Activated T-cell treated with anti-CD3 and anti-CD28 coated beads, Interleukin-2, amount 50 U/mL, for 48 hours (primary cell): ENCODE measurements at places on chromosomes 7 and 10.

GRCh38 chr10:102024799-102025198, 31.2 kb downstream of the ARMH3 start:
- DNase-seq: no peak

DNA sequence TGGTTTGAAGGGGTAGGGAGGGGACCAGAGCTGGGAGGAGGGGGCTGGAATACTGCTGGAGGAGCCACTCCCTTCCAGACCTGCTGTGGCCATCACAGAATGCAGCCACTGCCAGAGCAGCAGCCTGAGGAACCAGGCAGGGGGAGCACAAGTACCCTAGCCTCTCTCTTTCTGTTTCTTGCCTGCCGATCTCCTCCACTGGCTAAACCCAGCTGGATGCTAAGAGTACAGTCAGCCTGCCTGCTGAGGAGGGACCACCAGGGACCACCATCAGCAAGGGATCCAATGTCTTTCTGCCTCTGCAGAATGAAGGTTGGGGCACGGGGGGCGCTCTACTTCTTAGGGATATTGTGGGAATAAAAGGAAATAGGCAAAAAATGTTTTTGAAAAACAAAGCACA, 4.7 kb downstream of the BLVRA start:
- peak; percentile 6 for DNase-seq

GRCh38 chr7:17009007-17009719, 127.4 kb upstream of the AGR3 start:
- no peak for DNase-seq

DNA sequence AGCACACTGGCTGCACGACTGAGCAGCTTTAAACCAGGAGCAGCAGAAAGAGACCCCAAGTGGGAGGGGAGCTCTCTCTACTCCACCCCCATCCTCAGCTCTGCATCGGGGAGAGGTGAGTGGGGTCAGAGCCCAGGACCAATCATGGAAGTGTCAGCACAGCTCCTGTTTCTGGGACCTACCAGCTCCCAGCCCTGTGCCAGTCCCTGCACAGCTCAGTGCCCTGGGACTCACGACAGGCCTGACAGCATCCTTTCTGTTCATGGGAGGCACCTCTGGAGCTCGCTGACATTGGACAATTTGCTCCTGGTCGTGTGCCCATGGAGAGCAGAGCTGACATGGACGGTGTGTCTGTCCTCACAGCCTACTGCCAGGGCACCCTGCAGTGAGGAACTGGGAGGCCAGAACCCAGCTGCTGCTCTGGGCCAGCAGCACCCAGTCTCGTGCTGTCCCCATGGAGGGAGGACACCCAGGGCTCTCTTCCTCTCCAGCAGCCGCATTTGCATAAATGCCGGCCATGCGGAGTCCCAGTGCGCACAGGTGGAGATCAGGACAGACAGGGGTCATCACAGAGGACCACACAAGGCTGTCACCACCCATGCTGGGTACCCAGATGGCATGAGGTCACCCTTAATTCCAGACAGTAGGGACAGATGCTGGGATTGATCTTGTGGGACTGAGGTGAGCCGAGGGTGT, 45.9 kb upstream of the MSMB start:
- no peak for DNase-seq

DNA sequence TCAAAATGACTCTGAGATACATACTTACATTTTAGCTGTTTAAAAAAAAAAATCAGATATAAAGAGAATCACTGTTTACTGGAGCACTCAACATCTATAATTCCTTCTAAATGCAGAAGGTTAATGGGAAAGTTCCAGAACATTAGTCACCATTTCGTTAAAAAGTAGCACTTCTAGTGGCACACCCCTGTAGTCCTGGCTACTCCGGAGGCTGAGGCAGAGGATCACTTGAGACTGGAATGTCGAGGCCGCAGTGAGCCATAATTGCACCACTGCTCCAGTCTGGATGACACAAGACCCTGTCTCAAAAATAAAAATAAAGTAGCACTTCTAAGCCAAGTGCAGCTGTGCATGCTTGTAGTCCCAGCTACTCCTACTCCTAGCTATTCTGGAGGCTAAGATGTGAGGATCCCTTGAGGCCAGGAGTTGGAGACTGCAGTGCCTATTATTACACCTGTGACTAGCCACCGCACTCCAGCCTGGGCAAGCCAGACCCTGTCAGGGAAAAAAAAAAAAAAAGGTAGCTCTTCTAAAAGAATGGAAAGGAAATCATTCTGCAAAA, 2.2 kb downstream of the FGFBP3 start:
- no peak for DNase-seq

DNA sequence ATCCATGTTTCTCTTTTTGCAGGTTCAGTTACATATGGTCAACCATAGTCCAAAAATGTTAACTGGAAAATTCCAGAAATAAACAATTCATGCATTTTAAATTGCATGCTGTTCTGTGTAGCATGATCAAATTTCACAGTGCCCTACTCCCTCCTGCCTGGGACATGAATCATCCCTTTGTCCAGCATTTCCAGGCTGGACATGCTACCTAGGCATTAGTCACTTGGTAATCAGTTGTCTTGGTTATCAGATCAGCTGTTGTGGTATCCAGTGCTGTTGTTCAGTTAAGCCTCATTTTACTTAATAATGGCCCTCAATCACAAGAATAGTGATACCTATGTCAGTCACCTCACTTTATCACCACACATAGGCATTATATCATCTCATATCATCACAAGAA, 7.3 kb upstream of the PNLIP start:
- DNase-seq: no peak

GRCh38 chr10:8584666-8585065, 530.2 kb downstream of the GATA3 start:
- DNase-seq: no peak

GRCh38 chr7:135901585-135902540, 75.3 kb downstream of the MTPN start:
- no peak for DNase-seq

- no peak for DNase-seq
Observed at GRCh38 chr10:102868911-102869257, 386 bp upstream of the AS3MT start.

DNA sequence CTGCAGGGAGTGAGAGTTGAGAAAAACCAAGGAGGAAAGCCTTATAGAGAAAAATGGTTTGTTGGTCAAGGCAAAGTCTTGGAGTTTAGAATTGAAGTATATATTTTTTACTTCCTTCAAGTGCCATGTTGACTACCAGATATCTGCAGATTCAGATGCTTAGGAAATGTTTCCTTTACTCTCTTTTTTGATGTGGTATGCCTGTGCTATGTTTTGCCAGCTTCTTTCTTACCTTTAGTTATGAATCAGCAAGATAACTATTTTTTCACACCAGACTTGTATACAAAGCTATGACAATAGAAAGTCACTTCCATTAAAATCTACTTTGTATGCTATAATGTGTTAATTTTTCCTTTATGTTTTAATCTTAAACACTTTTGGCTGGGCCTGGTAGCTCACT, 3.6 kb downstream of the R3HCC1L start:
- DNase-seq: no peak

GRCh38 chr10:27448921-27449320, 55.2 kb upstream of the RAB18 start:
- no peak for DNase-seq

DNA sequence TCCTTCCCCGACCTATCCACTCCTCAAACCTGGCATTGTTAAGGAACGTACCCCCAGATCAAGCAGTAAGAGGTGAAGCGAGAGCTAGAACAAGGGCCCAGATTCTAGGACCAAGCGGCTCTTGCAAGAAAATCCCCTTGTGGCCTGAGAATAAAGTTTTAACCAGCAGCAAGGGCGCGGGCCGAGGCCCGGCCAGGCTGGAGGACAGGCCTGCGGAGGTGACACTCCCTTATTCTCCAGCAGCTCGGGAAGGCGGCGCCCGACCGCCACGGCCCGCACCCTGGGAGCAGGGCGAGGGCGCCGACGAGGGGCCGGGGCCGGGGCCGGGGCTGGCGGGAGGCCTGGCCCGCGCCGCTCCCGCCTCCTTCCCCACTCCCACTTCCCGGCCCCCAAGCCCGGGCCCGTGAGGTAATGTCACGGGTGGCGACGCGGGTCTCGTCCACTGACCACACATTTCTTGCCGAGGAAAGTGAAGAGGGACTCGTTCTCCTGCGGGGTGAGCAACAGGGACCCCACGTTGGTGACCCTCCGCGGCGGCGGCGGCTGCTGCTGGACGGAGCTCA, 551 bp downstream of the WASL start:
- DNase-seq: peak; percentile 51

GRCh38 chr7:7239346-7239745, 57.0 kb downstream of the C1GALT1 start:
- no peak for DNase-seq

DNA sequence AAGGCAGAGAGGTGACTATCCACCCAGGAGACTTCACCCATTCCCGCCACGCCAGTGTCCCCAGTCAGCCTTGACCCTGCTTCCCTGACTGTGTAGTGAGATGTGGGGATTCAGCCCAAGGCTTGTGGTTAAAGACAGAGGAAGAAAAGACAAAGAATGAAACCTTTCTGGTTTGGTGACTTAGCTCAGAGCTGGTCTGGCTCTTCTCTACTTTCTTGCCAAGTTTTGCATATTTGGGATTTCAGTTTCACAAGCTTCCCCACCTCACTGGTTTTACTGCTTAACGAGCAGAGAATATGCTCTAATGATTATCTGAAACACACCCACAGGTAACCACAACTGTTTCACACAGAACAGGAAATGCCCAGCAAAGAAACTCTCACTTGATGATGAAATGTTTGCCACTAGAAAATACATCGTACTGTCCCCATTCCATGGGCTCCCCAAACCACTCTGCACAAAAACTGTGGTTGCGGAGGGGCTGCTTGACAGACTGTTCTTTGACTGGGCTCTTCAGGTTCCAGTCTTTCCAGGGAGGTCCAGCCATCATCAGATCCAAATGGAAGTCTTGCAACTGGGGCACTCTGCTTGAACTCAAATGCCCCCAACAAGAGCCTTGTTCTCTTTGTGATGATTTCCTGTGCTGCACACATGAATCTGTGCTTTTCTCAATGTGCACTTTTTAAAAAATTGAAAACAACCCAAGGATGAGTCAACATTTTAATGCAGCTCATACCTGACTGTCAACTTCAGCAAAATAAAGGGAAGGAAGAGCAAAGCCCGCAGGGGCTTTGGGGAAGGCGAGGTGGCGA, 95.5 kb downstream of the CTBP2 start:
- peak; percentile 47 for DNase-seq

GRCh38 chr7:81648716-81649115, 121.1 kb downstream of the HGF start:
- DNase-seq: no peak

- no peak for DNase-seq
Observed at GRCh38 chr10:24526085-24526649, 197.5 kb downstream of the ARHGAP21 start.

DNA sequence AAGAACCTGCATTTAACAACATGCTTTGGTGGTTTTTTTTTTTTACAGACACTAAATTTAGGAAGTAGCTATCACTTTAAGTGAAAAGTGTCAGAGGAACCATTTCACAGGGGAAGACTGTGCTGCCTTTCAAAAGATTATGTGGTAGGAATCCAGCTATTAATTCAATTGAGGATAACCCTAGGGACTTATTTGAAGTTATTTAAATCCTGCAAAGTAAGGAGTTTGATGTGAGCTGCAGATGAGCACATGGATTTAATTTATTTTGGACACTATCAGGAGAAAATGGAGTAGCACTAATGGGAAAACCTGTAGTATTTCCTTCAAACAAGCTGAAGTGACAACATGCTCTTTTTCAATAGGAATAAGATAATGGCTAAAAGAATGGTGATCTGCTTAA, 419.8 kb downstream of the ANKRD7 start:
- no peak for DNase-seq

DNA sequence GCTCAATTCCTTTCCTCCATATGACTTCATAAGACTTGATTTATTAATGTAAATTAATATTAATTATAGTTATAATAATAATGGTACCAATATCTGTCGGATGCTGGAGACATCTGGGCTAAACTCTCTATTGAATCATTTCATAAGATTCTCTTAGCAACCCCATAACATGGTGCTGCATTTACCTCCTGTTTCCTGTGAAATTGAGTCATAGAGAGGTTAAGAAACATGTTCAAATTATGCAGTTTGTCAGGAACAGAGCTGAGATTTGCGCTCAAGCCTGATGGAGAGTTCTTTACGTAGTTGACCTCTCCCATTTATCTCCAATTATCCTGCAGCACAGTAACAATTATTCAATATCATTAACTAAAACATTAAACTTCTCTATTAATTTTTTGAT, 621.8 kb upstream of the FZD8 start:
- DNase-seq: no peak

- no peak for DNase-seq
Observed at GRCh38 chr10:58642283-58642682, 129.6 kb downstream of the BICC1 start.

DNA sequence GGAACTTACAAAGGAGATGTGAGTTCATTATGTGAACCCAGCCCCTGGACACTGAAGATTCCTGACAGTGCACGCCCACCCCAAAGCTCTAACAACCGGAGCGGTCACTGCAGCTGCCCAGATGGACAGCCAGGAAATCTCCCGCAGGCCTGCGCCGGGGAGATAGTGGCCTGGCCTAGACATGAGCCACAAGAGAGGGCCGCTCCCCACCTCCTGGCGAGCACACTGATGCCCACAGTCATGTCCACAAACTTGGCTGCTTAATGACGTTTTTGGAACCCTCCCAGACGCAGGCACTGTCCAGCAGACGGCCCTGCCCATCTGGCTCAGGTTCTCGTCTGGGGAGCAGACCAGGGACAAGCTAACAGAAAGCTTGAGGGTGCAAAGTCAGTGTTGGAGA, 34.2 kb downstream of the TCERG1L start:
- no peak for DNase-seq

DNA sequence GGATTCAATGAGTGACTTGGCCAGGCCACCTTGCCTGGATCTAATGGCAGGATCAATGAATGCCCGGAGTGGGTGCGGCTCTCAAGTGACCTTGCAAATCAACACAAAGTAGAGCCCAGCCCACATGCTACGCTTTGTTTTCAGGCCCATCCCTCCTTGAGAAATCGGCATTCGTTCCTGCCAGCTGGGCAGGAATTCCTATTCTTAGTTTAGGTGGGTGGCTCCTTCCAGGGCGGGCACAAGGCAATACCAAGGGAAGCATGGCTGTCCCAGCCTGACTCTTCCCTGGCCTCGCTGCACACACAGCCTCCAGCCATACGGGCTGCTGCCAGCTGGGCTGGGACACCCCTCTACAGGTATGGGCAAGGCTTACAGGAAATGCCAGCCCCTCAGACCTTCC, 119.3 kb downstream of the SH3PXD2A start:
- DNase-seq: no peak

DNA sequence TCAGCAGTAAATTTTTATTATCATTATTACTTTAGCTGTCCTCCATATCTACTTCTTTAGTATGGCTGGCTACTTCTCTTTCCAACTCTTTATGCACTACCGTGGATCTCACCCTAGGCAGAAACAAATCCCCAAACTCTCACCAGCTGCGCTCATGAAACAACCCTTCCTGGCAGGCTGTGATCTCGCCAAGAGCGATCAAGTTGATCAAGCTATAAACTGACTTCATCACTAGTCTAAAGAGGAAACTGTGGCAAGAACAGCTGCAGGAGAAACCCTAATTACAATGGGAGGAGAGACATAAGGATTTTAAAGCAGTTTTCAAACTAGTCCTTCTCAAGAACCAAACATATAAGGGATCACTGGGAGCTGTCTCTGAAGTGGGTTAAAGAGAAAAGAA, 160.5 kb upstream of the PRSS58 start:
- DNase-seq: no peak

GRCh38 chr7:114048386-114049235, 129.8 kb upstream of the PPP1R3A start:
- DNase-seq: no peak

GRCh38 chr7:134905375-134905774, 80.9 kb upstream of the AGBL3 start:
- no peak for DNase-seq

- DNase-seq: no peak
Observed at GRCh38 chr7:117667456-117667855, 187.6 kb downstream of the CFTR start.

GRCh38 chr7:47347346-47347745, 234.6 kb downstream of the TNS3 start:
- no peak for DNase-seq
